ENCODE measurements at places on chromosomes 12 and 14.
A peak's percentile ranks its signal among the peaks of the same experiment; 100 is the strongest.

GRCh38 chr12:47033081-47033480 is 46.3 kb upstream of the PCED1B start:
- DNase-seq, result no peak

- DNase-seq, result no peak
These were observed 349.5 kb upstream of the RGS6 start for GRCh38 chr14:71582705-71583104.

DNA sequence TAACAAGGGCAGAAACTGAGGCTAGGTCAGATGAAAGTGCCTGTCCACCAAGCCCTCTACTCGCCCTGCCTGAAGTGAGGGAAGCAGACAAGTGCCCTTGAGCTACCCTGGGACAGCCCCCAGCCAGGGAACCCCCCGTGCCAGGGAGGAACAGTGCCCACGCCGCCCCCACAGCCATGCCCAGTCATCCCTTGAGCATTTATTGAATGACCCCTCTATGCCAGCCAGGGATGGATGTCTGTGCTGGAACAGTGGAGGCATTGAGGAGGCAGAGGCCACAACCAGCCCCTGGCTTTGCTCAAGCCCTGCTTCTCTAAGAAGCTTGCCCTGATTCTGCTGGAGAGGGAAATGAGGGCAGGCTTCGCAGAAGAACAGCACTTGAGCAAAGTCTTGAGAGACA is 3.7 kb upstream of the AQP6 start:
- DNase-seq, result no peak

DNA sequence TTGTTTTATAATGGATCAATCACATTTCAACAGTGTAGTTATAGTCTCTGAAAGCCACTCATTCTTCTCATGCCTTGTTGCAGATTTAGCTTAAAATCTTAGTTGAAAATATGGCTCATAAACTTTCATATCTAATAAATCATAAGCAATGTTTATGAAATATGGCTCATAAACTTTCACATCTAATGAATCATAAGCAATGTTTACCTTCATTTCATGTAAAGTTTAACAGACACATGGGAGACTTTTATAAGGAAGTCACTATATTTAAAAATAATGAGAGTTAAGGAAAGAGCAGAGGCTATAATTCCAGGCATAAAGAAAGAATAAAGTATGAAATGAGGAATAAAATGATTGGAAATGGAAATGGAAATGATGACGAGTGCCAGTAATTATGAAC is 1042.1 kb downstream of the FSCB start:
- DNase-seq, result no peak

DNA sequence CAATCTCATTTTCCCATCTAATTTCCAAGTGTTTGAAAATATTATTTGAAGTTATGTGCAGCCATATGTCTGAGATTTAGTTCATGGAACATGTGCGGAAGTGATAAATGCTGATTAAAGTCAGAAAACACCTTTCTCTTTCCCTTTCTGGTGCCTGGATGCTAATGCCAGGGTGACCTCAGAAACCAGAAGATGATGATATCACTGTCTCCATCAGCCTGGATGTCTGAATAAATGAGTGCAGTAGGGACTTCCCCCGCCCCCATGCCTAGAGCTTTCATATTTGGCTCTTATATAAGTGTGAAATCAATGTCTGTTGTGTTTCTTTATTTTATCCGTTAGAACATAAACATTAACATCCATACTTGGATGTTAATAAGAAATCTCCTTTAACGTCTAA is 261.9 kb upstream of the LRIG3 start:
- DNase-seq, result no peak

- DNase-seq, result no peak
These were observed 68.2 kb upstream of the FOXN3 start for GRCh38 chr14:89485264-89485663.

GRCh38 chr14:64504897-64505794 is 576 bp downstream of the ZBTB1 start:
- peak; percentile 54 for DNase-seq

DNA sequence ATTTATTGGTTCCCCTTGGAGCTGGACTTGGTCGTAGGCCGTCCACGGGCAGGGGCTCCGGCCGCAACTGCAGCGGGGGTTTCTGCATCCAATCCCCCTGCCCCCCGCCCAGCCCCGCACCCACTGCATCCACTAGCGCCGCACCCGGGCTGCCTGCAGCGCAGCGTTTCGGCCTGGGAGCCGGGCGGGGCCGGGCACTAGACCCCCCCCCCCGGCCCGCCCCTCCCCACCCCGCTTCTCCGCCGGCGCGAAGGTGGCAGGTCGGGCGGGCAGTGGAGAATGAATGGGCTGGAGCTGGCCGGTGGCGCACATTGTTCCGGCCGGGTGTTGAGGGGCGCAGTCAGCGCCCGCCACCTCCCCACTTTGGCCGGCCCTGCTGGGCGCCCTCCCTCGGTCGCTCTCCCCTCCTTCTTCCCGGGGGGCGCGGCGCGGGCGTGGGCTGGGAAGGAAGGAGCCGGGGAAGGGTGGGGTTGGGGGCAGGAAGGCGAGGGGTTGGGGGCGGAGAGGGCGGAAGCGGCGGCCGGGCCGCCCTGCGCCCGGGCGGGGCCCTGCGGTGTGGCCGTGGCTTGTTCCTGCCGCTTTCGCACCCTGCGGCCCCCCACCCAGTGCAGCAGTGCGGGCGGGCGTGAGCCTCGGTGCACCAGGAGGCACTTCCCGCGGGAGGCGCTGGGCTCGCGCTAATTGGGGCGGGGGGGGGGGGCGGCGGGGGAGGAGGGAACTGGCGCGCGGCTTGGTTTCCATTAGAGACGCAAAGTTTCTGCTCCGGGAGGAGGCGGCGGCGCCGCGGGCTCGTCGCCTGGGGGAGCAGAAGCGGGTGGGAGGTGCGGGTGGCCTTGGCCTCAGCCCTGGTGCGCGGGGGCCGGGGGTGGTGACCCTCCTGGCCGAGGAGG is 841 bp downstream of the CALM1 start:
- DNase-seq, result peak; percentile 58

DNA sequence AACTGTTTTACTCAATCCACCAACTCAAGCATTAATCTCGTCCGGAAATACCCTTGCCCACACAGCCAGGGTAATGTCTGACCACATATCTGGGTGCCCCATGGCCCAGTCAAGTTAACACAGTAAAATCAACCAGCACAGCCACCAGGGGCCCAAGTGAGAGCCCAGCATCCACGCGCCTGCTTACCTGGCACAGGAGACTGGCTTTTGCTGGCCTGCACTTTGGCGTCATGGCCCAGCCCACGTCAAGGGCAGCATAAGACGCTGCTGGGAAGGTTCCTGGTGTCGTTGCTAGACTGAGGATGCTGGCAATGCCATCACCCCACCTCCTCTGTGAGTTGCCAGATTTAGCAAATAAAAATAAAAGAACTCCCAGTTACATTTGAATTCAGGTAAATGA is 53.6 kb upstream of the BCL11B start:
- DNase-seq, result no peak

- DNase-seq, result no peak
These were observed 27.5 kb downstream of the TESPA1 start for GRCh38 chr12:54956818-54957641.

- no peak for DNase-seq
These were observed 379.6 kb downstream of the LRIG3 start for GRCh38 chr12:58540480-58541299.

- no peak for DNase-seq
These were observed 450.7 kb downstream of the GALC start for GRCh38 chr14:87542288-87542687.

- DNase-seq, result no peak
These were observed 20.0 kb downstream of the BORCS5 start for GRCh38 chr12:12376646-12377448.

- no peak for DNase-seq
These were observed 10.6 kb upstream of the CLEC12A start for GRCh38 chr12:9960590-9960989.

- no peak for DNase-seq
These were observed 151.5 kb upstream of the SLC38A2 start for GRCh38 chr12:46523863-46524770.

GRCh38 chr12:111785651-111786050 is 18.9 kb downstream of the ALDH2 start:
- DNase-seq, result no peak
